Hematopoietic multipotent progenitor cell treated with erythropoietin and hydrocortisone succinate and interleukin-3 and kit ligand, for 4 days (in vitro differentiated cells): ENCODE measurements at places on chromosomes 13 and 19.

DNA sequence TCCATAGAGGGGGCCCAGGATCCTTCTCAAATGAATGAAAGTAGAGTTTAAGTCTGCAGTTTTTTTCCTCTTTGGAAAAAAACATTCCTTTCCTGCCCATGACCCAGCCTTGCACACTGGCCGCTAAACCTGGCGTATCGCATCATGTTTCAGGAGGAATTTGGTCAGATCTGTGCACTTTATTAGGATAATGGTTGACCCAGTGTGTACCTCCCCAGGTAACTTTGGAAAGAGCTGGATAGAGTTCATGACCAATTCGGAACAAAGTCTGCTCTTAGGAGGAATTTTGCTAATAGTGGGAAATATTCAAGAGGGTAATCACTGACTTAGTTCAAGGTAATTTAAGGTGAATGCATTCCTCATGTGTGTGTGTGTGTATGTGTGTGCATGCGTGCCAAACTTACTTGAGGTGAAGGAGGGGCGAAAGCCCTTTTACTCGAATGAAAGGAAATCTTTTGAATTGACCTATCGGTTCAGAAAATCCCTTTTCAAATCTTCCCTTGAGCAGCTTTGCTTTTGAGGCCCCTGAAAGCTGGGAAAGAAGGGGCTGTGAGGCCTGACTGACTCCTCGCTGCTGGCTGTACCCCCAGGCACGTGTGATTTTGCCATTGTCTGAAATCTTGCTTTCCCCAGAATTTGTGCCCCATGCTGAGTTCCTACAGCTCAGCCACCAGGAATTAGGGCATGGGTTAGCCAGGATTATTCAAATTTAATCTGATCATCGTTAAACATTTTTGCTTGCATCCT, 46.3 kb downstream of the SIPA1L3 start:
- DNase-seq = no peak

DNA sequence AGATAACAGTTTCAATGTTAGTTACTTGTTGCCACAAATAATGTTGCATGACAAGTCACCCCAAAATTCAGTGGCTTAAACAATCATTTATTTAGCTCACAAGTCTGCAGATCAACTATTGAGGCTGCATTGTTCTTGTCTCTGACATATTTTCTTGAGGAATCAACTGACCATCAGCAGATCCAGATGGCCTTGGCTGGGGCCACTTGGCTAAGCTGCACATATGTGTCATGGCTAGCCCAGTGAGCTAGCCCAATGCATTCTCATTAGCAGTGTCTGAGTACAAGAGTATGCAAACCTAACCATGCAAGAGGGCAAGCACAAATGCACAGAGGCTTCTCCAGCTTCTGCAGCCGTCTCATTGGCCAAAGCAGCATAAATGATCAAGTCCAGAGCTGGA, 180.4 kb downstream of the DNAJC15 start:
- no peak for DNase-seq

DNA sequence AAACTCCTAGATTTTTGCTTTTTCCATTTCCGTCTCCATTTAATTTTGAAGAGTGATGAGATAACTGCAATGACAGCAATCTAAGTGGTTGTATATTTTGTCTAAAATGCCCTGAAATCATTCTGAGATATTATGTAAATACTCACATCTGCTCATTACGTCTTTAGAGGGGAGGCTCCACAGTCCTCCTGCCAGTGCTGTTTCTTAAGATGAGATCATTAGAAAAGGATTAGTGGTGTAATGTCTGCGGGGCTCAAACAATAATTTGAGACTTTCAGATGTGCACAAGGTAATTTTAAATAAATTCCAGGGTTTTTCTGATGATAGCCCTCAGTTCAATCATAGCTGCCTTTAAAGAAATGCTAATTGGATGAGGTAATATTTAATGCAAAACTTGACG, 437.9 kb downstream of the FOXO1 start:
- no peak for DNase-seq

- DNase-seq = no peak
Measured at GRCh38 chr13:70668983-70669382, 560.7 kb upstream of the KLHL1 start.

DNA sequence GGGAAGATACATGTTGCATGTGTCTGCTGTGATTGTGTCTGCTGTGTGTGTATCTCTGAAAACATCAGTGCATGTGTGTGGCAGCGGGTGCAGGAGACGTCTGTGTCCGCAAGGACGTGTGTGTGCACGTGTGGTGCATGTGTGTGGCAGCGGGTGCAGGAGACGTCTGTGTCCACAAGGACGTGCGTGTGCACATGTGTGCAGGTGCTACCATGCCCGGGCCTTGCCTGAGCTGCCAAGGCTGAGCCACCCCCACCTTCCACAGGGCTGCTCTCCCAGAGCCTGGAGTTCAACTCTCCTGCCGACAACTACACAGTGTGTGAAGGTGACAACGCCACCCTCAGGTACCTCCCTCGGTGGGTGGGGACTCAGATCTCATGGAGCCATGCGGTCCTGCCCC, 10.4 kb downstream of the IGLON5 start:
- DNase-seq = no peak
